Fibroblast of skin of abdomen (primary cell): ENCODE measurements at places on chromosomes 5 and 9.

DNA sequence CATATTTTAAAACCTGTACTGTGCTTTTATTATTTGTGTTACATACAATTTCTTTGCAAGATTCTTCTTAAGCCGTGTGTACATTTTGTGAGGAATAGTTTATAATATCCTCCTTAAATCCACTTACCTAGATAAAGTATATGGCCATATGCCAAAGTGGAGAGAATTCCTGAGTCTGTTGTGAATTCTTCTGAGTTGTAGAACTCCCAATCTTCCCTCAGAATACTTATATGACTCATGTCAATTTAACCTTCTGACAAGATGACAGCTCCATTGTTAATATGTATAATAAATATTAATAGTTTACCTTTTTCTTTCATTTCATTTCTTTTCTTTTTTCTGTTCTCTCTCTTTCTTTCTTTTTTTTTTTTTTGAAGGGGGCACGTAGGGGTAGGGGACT lies 6.0 kb upstream of the RICTOR start:
- DNase-seq: no peak

GRCh38 chr5:75536694-75537360 lies 25.1 kb downstream of the POLK start:
- no peak for DNase-seq

DNA sequence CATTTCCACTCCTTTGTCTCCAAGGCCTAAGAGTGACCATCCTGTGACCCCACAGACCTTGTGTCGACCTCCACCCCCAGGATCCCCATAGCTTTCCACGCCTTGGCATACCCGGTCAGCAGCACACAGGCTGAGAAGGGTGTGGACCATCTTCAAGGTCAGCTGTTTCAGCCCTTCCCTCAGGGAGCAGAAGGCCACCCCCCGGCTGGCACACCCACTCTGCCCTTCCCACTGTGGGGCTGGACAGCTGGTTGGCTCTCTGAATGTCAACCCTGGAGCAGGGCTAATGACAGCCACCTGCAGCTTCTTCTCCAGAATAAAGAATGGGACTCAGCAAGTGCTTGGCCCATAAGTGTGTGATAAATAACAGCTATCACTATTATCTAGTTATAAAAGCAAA lies 93.1 kb downstream of the OLFM1 start:
- DNase-seq: no peak

DNA sequence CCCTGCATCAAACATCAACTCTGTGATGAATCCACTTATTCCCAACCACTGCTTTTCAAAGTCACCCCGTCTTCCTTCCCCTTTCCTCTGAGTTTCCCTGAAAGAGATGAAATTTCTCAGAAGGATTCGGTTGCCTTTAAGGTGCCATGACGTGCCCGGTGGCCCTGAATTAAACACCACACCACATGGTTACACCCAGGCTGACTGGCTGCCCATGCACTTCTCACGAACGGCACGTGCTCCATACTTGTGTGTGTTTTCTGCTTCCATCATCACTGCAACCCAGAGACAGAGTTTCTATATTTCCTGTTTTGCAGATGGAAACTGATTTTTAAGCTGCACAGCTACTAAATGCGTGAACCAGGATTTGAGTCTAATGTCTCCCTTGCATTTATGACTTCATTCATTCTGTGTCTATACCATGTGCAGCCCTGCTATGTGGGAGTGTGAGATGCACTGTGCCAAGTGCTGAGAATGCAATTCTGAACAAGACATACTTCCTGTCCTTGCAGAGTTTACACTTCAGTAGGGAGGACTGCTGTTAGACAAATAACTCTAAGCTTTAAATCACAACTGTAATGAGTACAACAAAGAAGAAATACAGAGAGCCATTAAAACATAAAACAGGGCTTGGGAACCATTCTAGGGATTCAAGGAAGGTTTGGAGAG lies 162.9 kb downstream of the NXNL2 start:
- DNase-seq: peak; percentile 25

GRCh38 chr5:7873216-7873615 lies 4.3 kb downstream of the MTRR start:
- no peak for DNase-seq

DNA sequence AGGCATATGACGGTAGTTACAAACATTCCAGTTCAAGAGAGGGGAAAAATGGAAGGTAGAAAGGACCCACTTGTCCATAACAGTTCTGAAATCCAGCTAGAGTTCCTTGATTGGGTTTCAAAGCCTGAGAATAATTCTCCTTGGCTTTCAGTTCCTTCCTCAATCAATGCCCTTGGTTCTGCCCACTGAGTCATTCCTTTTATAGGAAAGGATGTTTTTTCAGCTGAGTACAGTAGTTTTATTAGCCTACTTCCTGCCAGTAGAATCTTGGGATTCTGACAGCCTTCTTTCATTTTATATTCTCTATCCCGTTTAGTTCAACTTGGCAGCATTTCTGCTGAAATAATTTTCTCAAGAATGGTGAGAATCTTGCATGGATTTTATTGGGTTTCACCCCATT lies 386.9 kb upstream of the SMC2 start:
- DNase-seq: no peak

DNA sequence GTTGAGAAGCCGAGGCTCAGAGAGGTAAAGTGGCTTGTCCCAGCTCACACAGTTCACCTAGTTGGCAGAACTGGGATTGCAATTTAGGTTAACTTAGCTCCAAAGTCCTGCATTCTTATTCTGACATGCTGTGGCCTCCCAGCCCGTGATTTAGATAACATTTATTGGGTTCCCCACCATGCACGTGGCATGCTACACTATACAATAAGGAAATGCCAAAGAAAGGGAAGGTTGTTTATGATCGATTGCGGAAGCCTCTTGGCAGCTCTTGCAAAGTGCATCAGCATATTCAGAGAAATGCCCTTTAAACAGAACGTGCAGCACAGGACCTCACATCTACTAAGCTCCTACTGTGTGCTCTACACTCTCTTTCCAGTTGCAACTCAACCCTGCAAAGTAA lies 3.2 kb downstream of the NEURL1B start:
- DNase-seq: no peak

- no peak for DNase-seq
These were observed 396.1 kb upstream of the GRAMD2B start for GRCh38 chr5:126027149-126027548.

- no peak for DNase-seq
These were observed 29.0 kb upstream of the HMCN2 start for GRCh38 chr9:130236436-130236985.

DNA sequence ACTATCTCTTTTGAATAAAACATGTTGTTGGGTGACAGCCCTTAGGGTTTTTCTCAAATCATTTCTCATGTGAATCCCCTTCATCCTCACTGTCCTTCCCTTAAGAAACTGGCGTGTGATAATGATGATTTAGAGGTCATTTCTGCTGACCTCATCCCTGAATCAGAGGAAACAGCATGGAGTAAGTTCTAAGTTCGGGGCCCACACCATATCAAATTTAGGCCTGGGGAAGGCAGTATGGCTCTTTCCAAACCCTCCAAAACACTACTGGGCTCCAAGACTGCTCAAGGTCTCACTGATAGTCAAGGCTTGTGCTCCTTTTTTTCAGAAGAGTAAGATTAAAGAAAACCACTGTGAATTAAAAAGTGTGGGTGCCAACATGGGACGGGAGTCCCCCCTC lies 872 bp upstream of the SMIM3 start:
- no peak for DNase-seq

- peak; percentile 97 for DNase-seq
These were observed 117.2 kb upstream of the TBCA start for GRCh38 chr5:77893225-77893860.

DNA sequence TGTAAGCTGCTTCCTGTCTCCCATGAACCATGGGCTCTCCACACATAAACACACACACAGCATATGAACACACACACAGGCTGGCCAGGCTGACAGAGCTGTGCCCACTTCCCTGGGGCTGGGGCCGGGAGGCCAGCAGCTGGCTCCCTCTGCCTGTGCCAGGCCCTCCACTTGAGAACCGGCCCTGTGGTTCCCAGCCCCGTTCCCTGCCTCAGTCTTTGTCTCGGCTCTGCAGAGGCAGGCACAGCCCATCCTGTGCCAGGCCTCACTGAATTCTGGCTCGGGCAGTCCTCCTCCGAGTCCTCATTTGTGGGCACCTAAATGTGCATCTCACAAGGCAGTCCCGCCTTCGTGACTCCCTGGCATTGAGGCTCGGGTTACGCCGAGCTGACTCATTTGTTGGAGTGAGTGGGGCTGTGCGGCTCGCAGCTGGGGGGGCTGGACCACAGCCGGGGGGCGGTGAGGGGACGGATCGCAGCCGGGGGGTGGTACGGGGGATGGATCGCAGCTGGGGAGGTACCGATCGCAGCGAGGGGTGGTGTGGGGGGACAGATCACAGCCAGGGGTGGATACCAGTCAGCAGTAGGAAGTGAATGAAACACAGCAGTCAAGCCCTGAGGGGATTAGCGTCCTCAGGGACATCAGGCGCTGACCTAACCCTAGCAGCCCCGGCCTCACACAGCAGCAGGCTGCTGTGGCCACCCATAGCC lies 72.3 kb downstream of the PSMB7 start:
- peak; percentile 93 for DNase-seq

- no peak for DNase-seq
These were observed 51.1 kb downstream of the ABHD17B start for GRCh38 chr9:71859939-71860338.

DNA sequence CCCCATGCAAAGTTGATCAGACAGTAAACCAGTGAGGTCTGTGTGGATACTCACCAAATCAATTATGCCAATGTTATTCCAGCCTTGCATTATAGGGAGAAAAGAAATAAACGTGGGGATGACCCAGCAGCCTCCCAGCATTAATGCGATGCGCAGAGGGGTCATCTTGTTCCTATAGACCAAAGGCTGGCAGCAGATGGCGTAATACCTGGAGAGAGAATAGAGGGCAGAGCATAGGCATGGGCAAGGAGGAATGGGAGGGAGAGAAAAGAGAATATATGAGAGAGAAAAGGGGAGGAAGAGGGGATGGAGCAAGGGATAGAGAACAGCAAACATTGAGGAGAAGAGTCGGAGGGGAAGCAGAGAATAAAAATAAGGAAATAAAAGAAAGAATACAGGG lies 131.2 kb downstream of the HTR4 start:
- no peak for DNase-seq

- no peak for DNase-seq
These were observed 26.7 kb downstream of the PAM start for GRCh38 chr5:102781786-102782185.

- no peak for DNase-seq
These were observed 1.5 kb downstream of the SH3TC2 start for GRCh38 chr5:149061341-149061740.

GRCh38 chr5:107598958-107599357 lies 71.8 kb downstream of the EFNA5 start:
- no peak for DNase-seq

DNA sequence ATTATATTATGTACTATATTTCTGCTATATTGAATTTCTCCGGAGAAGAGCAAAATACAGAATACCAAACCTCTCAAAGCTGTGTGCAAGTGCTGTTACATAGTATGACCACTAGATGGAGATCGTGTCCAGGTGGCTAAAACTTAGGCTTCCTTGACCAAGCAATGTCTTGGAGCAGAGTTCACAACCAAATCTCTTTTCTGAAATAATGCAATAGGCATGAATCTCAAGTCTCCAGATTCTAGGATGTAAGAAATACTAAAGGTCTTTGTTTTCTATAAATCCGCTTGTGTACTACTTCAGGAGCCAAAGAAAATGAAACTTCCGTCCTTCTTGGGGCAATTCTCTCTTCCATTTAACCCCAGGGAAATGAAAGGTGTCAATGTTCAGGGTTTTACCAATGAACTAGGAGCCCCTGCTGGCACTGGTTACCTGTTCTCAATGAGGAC lies 181.5 kb upstream of the RAI14 start:
- DNase-seq: peak; percentile 62

GRCh38 chr9:14423815-14424261 lies 109.9 kb upstream of the NFIB start:
- peak; percentile 91 for DNase-seq

- DNase-seq: no peak
These were observed 13.1 kb downstream of the LPCAT1 start for GRCh38 chr5:1510631-1511030.

- DNase-seq: peak; percentile 44
These were observed 183.0 kb upstream of the FTMT start for GRCh38 chr5:121668635-121669034.

DNA sequence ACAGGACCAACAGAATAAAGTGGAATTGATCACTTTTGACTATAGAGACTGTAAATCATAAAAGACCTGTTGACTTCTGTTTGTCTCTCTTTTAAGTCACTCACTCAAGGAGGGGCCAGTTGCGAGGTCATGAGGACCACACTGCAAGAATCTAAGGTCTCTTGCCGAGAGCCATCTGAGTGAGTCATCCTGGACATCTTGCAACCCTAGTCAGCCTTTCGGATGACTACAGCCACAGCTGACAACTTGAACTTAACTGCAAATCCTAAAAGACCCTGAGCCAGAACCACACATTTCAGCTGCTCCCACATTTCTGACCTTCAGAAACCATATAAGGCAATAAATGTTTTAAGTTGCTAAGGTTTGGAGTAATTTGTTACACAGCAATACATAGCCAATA lies 129.7 kb upstream of the RAD23B start:
- DNase-seq: peak; percentile 45

- DNase-seq: no peak
These were observed 262.7 kb downstream of the FBXL7 start for GRCh38 chr5:15762668-15763067.

DNA sequence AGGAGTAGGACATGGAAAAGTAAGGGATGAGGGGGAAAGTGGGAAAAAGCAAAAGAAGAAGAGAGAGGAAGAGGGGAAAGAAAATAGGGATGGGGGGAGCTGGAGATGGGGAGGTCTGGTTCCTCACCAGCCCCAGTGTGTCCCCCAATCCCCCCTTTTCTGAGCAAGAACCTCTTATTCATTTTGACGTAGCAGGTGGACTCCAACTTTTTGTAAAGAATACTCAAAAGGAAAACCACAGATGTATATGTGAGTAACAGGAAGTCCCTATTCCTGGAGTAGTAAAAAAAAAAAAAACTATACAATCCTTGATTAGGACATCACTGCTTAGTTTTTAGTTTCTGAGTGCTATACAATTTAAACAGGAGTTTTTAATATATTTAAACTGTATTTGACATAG lies 3.9 kb upstream of the CFAP95 start:
- DNase-seq: no peak

- DNase-seq: no peak
These were observed 151.6 kb downstream of the C5orf15 start for GRCh38 chr5:133816791-133817190.
